Left kidney (tissue), 8 donors: ENCODE measurements at places on chromosomes 12 and 14. TPM values are rescaled to one million over a fixed set of nuclear protein-coding genes. Genes with fewer than 3 reads are reported as not detected.
A peak's percentile ranks its signal among the peaks of the same experiment; 100 is the strongest.

- no peak for DNase-seq
Observed at GRCh38 chr14:79749065-79749464, 462.2 kb downstream of the DIO2 start.

Gene OR4K13
- not detected for polyA plus RNA-seq

- DNase-seq = no peak
Observed at GRCh38 chr14:41785696-41786095, 179.0 kb downstream of the LRFN5 start.

DNA sequence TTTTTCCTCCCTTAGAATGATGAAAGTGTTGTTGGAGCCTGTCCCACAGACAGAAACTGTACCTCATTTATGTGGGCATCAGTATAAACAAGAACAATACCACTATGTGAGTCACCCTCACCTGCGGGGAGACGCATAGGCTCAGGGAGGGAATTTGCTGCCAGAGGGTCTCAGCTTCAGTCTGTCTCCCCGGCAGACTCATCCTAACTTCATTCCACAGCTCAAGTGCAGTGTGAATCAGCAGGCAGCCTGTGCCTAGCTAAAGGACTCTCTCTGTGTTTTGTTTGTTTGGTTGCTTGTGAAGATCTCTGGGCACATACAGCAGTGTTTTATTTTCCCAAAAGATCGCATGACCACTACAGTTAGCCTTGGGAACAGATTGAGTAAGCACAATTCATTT, 98.9 kb downstream of the PRKCH start:
- DNase-seq = no peak

Gene LRP1-AS
- not detected for polyA plus RNA-seq

Gene LBHD2
- not detected for polyA plus RNA-seq

GRCh38 chr12:120529641-120530417, 871 bp upstream of the COQ5 start:
- peak; percentile 57 for DNase-seq

Gene C12orf50
- polyA plus RNA-seq = 0.57 TPM

- DNase-seq = no peak
Observed at GRCh38 chr12:104494793-104495158, 38.0 kb downstream of the CHST11 start.

GRCh38 chr12:16086942-16087341, 175.8 kb downstream of the DERA start:
- no peak for DNase-seq

Gene FOXA1
- polyA plus RNA-seq = 3.2 TPM

Gene ABCB9
- polyA plus RNA-seq = 8.4 TPM

DNA sequence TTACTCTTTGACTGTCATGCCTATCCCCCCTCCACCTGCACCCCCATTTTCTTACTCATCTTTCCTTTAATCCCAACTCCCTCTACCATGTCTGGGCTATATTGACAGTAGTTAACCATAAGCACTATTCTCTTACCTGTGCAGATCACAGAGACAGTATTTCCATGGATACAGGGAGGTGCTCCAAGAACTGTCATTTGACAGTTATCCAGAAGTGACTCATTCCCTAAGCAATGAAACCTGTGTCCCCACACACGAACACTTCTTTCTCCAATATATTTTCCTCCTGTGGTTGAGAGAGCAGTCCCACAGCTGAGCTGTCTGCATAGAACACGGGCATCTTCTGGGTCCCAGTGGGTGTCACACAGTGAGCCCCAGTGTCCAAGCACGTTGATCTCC, 68.8 kb downstream of the CD163L1 start:
- DNase-seq = no peak

Gene SMOC1
- 1.7 TPM for polyA plus RNA-seq

DNA sequence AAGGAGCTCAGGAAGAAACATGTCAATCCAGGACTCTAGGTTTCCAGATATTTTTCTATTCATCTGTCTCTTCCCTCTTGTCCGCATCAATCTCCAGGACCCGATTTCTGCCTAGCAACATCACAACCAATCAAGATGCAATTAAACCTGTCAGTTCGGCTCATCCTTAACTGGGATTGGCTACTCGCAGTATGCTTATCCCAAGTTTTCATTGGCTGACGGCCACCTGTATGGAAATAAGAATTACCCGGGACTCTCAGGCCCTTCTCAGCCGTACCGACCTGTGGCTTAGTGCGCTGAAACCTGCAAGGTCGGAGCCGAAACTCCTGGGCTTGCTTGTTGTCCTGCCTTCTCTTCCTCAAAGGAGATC, 20.4 kb upstream of the ATP5MC2 start:
- DNase-seq = peak; percentile 92

Gene TAS2R42
- not detected for polyA plus RNA-seq

- no peak for DNase-seq
Observed at GRCh38 chr14:95291859-95292542, 27.7 kb downstream of the CLMN start.

Gene TPH2
- polyA plus RNA-seq = 0.10 TPM

- no peak for DNase-seq
Observed at GRCh38 chr14:94310248-94310647, 12.9 kb downstream of the SERPINA6 start.

- no peak for DNase-seq
Observed at GRCh38 chr12:43057566-43057965, 468.0 kb upstream of the PRICKLE1 start.

- DNase-seq = no peak
Observed at GRCh38 chr12:92503971-92504593, 198.7 kb upstream of the PLEKHG7 start.
